Peyer's patch (tissue), 4 donors: ENCODE measurements at places on chromosomes 7 and 10.

GRCh38 chr7:105011141-105011830 lies 2.7 kb upstream of the KMT2E start:
- peak overlapping the region; percentile 98 for H3K27ac ChIP-seq
- peak overlapping the region; percentile 83 for H3K4me3 ChIP-seq
- DNase-seq = no peak
- peaks cover 15% of the 10 kb centered on the region for H3K4me1 ChIP-seq

DNA sequence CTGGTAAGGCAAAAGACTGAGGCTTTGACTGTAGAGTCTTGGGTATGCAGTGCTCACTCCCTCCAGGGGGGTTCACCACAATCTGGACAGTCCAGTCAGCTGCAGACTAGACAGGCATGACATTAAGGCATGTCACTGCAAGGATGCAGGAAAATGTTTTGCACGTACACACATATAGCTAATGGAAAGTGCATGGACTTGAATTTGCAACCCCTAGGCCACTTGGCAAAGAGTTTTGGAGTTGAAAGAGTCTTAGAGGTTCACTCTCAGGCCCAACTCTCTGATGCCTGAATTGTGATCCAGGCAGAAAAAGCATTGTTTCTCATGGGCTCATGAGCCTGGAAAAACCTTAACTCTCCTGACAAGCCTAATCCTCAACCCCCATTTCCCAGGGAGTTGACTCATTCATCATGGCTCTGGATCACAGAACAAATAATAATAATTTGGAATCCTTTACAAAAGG lies 51.9 kb downstream of the LAMB4 start:
- no peak overlapping the region for H3K4me3 ChIP-seq
- H3K27me3 ChIP-seq = no peaks in the 10 kb centered on the region
- no peak overlapping the region for H3K27ac ChIP-seq
- DNase-seq = no peak
- H3K36me3 ChIP-seq = no peaks in the 10 kb centered on the region
- no peaks in the 10 kb centered on the region for H3K4me1 ChIP-seq

DNA sequence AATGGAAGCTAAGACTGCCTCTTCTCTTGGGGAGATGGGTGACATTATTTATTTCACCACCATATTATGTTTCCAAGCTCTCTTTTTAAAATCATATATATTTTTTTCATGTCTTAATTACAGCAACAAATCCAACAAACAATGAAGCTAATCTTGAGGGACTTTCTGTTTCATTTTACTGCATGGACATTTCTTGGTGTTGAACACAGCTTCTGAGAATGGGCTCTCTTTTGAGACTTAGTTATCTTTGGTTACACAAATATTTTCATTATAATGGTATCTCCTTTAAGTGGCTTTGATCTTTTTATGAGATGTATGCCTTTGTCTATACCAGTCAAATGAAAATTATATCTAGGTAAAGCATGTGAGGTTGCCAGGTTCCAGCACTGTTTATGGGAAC lies 210.0 kb upstream of the LRRN3 start:
- H3K27ac ChIP-seq = no peak overlapping the region
- no peaks in the 10 kb centered on the region for H3K36me3 ChIP-seq
- DNase-seq = no peak
- no peak overlapping the region for H3K4me3 ChIP-seq
- H3K27me3 ChIP-seq = no peaks in the 10 kb centered on the region

- H3K36me3 ChIP-seq = no peaks in the 10 kb centered on the region
- no peaks in the 10 kb centered on the region for H3K27me3 ChIP-seq
- H3K4me3 ChIP-seq = no peak overlapping the region
- DNase-seq = no peak
These were observed 24.1 kb upstream of the PNLIP start for GRCh38 chr10:116521424-116522290.

DNA sequence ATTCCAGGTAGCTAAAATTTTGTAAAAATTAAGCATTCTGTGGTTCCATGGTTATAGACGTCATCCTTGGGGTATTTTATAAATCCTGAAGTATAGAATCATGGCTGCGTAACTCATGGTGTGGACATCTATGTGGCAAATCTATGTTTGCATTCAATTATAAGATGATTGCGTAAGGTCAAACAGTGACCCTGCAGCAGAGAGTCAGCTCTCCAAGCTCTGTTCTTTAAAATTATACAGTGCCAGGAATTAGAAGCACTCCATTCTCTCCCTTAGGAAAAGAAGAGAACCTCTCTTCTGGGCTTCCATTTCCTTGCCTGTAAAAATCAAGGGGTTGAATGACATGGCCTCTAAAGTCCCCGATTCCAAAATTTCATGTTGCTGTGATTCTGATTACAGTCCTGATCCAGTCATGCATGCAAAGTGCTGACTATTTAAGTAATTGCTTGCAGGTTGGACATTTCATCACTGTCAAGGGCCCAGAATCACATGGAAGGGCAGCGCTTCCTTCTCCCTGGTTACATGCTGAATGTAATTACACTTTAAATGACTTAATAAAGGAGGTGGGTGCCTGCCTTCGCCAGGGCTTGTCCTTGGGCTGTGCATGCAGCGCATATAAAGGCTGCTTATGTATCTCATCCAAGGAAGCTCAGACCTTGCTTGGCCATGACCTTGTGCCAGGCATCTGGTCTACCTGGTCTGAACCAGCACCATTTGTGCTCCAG lies 550.7 kb downstream of the TYW1 start:
- H3K36me3 ChIP-seq = no peaks in the 10 kb centered on the region
- H3K4me3 ChIP-seq = no peak overlapping the region
- DNase-seq = no peak
- H3K27ac ChIP-seq = no peak overlapping the region
- H3K4me1 ChIP-seq = no peaks in the 10 kb centered on the region
- no peaks in the 10 kb centered on the region for H3K27me3 ChIP-seq

- H3K27me3 ChIP-seq = no peaks in the 10 kb centered on the region
- peaks cover 10% of the 10 kb centered on the region for H3K4me1 ChIP-seq
- peak; percentile 91 for DNase-seq
- H3K27ac ChIP-seq = peak overlapping the region; percentile 90
- peak overlapping the region; percentile 2 for H3K4me3 ChIP-seq
- H3K36me3 ChIP-seq = no peaks in the 10 kb centered on the region
These were observed 49.9 kb downstream of the PWWP2B start for GRCh38 chr10:132446661-132447445.

DNA sequence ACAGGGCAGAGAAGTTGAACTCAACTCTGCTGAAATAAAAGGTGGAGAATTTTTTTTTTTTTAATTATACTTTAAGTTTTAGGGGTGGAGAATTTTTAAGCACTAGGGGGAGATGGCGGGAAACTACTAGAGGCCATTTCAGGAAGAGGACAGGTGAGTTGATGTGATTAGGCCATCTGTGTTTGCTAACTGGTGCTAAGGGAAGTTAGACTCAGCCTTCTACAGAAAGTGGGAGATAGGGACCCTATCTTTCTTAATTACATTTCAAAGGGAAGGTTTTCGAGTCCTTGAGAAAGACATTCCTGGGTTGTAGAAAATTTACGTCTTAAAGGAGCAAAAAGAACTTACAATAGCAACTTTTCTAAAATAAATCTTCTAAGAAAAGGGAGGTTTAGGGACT lies 124.8 kb downstream of the LHFPL3 start:
- no peaks in the 10 kb centered on the region for H3K27me3 ChIP-seq
- no peak overlapping the region for H3K4me3 ChIP-seq
- no peak for DNase-seq
- H3K4me1 ChIP-seq = no peaks in the 10 kb centered on the region
- H3K36me3 ChIP-seq = no peaks in the 10 kb centered on the region

- DNase-seq = no peak
- H3K4me1 ChIP-seq = no peaks in the 10 kb centered on the region
- no peaks in the 10 kb centered on the region for H3K27me3 ChIP-seq
- no peaks in the 10 kb centered on the region for H3K36me3 ChIP-seq
- no peak overlapping the region for H3K27ac ChIP-seq
- H3K4me3 ChIP-seq = no peak overlapping the region
These were observed 714.5 kb upstream of the POT1 start for GRCh38 chr7:125644109-125644508.

DNA sequence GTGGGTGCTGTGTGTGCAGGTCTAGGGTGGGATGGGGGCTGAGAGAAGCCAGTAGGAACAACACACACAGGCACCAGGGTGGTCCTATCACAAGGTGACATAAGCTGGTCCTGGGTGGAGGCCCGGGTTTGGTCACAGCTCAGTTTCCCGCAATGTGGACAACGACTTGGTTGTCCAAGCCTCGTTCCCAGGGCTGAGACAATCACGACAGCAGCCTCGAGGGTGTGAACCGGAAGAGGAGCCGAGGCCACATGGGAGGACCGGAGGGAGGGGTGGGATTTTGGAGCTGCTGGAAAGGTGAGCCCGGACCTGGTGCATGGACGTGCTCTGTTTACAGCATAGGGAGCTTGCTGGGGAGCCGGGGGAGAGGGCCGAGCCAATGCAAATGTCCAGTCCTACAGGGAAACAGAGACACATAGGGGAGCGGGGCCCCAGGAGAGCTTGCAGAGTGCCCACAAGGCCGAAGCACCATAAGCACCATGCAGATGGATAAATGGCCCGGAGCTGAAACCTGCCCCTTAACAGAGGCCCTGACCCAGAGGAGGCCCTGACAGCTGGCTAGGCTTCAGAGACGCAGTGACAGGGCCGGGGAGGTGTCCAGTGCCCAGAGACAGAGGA lies 92.8 kb downstream of the PRKAG2 start:
- H3K4me3 ChIP-seq = no peak overlapping the region
- DNase-seq = no peak

DNA sequence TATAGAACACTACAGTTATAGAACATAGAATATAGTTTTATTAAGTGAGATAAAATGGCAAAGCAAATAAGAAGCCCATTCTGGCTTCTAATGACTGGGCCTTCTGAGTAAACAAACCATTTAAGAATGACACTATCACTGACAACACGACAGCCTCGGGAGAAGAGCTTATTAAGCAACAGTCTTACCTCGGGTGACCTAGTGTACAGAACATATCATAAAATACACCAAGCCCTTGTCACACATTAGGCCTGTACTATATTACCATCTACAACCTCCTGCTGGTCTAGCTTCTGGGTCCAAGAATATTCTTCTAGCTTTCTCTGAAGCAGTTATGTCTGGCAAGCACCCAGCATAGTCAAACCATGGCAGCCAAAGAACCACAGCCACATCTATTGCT lies 32.0 kb downstream of the CCDC186 start:
- H3K27me3 ChIP-seq = no peaks in the 10 kb centered on the region
- H3K4me1 ChIP-seq = peaks cover 7% of the 10 kb centered on the region
- H3K36me3 ChIP-seq = no peaks in the 10 kb centered on the region
- H3K4me3 ChIP-seq = no peak overlapping the region

DNA sequence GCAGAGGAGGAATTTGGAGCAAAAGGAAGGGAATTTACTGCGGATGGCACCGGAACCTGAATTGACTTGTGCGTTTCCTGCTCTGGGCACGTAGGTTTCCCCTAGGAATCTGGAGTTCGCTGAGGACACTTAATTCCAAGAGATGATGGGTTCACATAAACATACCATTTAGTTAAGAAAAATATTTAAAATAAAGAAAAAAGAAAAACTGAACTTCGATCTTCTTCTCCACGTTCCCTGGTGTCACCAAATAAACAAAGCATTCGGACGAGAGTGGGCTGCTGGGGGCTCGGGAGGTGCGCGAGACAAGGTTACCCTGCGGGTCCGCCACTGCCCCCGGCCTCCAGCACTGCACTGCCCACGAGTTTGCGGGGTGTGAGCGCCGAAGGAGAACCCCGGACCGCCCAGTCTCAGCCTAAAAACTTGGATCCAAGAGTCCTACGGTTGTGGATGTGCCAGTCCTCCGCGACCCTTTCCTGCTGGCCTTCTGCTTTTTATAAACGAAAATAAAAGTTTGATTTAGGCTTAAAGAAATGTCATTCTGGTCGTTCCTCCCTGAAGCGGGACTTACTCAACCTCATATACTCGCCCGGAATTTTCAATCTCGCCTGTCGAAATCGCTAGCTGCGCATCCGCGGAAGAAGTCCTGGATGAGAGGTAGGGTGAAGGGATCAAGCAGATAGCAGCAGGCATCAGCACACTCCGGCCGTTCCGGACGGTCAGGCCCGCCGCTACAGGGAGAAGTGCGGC lies 30.3 kb downstream of the SKIDA1 start:
- no peaks in the 10 kb centered on the region for H3K27me3 ChIP-seq
- peak overlapping the region; percentile 46 for H3K27ac ChIP-seq
- no peak for DNase-seq
- H3K4me1 ChIP-seq = peaks cover 41% of the 10 kb centered on the region

- H3K27me3 ChIP-seq = no peaks in the 10 kb centered on the region
- H3K36me3 ChIP-seq = no peaks in the 10 kb centered on the region
- DNase-seq = no peak
- no peak overlapping the region for H3K4me3 ChIP-seq
- no peaks in the 10 kb centered on the region for H3K4me1 ChIP-seq
These were observed 11.2 kb upstream of the PLEKHA1 start for GRCh38 chr10:122363311-122363710.

DNA sequence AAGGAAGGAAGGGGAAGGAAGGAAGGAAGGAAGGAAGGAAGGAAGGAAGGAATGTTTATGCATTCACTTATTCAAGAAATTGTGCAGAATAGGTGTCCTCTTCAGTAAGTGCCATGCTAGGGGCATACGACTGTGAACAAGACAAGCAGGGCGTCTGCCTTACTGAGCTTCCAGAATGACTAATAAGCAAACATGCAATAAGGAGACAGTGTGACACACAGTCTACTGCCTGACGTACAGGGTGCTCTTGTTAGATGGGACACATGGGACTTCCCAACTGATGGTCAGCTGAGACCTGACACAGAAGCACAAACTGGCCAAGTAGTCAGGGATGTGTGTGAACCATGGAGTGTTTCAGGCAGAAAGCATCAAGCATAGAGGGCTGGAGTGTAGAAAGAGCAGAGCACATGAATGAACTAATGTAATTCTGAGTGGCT lies 18.2 kb downstream of the DNAJC12 start:
- no peaks in the 10 kb centered on the region for H3K36me3 ChIP-seq
- no peaks in the 10 kb centered on the region for H3K4me1 ChIP-seq

- no peaks in the 10 kb centered on the region for H3K36me3 ChIP-seq
- no peaks in the 10 kb centered on the region for H3K4me1 ChIP-seq
- H3K27me3 ChIP-seq = no peaks in the 10 kb centered on the region
- no peak for DNase-seq
- no peak overlapping the region for H3K27ac ChIP-seq
These were observed 46.8 kb downstream of the KIAA1549 start for GRCh38 chr7:138934367-138934766.

DNA sequence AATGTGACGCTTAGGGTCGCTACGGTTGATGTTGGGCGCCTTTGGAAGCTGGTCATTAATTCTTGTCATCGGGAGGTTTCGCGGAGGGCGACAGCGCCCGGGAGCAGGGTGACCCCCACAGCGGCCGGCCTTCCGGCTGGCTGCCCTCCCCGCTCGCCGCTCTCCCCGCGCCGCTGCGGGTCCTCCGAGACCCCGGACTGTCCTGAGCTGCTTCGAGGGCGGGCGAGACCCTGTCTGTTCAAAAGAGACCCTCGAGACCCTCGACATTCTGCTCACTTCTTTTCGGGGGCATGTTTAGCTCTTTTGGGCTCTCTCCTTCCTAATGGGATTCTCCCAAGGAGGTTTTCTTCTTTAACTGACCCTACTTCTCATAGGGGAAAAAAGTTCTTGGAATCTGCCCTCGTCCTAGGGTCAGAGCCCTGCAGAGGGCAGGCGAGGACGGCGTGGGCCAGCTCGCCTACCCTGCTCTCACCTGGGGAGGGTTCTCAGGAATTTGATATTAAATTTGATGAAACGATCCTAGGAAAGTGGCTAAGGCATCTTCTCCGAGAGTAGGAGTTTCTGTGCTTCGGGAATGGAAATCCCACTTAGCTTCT lies 257.0 kb downstream of the OTUD1 start:
- no peaks in the 10 kb centered on the region for H3K4me1 ChIP-seq
- H3K27ac ChIP-seq = no peak overlapping the region
- DNase-seq = no peak
- no peaks in the 10 kb centered on the region for H3K36me3 ChIP-seq
